Left ventricle myocardium inferior (tissue), 1 donor: ENCODE measurements at places on chromosomes 2 and 18. TPM values are rescaled to one million over a fixed set of nuclear protein-coding genes. Genes with fewer than 3 reads are reported as not detected.

- no peaks in the 10 kb centered on the region for H3K36me3 ChIP-seq
- H3K4me1 ChIP-seq = peaks cover 23% of the 10 kb centered on the region
- H3K4me3 ChIP-seq = no peak overlapping the region
- no peak for DNase-seq
Measured at GRCh38 chr2:69692424-69692823, 48.9 kb upstream of the AAK1 start.

DNA sequence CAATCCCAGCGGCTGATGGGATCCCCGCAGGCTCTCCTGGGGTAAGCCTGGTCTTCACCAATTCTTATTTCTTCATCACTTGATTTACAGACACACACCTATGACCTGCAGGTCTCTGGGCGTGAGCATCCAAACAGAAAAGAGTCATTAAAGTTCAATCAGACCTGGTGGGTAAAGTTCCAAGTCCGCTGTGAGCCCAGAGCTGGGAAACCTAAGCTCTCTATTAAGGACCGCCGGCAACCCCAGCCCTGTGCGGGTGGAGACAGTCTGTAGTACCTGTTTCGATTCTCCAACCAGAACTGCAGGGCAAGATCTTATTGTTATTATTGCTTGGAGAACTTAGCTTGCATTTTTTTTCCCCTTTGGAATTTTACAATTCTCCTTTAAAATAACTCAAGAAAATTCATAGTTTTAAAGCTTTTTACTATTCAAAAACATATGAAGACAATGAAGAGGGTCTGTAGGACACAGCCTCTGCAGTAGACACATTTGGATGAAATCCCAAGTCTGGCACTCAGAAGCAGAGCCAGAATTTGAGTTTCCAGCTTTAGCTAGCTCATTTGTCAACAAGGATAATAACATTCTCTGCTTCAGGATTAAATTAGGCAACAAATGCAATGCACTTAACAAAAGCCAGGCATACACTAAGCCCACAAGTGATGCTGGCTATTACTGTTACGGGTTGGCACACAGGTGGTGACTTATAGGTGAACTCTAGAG is 376.4 kb downstream of the INSIG2 start:
- H3K27me3 ChIP-seq = peaks cover 33% of the 10 kb centered on the region
- H3K4me3 ChIP-seq = no peak overlapping the region
- H3K4me1 ChIP-seq = no peaks in the 10 kb centered on the region
- no peak for DNase-seq
- H3K36me3 ChIP-seq = no peaks in the 10 kb centered on the region
- no peak overlapping the region for H3K27ac ChIP-seq

DNA sequence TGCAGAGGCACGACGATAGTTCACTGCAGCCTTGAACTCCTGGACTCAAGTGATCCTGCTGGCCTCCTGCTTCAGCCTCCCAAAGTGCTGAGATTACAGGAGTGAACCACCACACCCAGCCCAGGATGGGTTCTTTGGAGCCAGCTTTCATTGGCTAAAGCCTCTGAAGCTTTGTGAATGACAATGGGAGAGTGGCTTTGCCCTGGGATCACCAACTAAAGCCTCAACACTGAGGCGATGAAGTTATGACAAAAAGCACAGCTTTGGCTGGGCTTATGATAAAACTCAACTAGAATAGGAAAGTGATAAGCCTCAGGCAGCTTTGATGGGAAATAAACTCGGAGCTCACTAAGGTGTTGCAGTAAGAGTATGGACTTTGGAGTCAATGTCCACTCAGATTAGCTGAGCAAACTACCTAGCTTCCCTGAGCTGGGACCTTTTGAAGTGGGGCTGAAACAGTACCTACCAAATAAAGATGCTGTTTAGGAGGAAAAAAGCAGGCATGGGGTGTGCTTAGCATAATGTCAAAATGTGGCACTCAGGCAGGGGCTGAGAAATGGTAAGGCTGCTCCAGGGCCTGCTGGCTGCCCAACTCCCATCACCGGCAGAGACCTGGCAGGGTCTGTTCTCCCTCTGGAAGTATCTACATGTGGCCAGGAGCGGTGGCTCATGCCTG is 4.3 kb downstream of the TMEM127 start:
- H3K36me3 ChIP-seq = peaks cover 32% of the 10 kb centered on the region
- no peak for DNase-seq
- H3K27me3 ChIP-seq = no peaks in the 10 kb centered on the region
- peak overlapping the region; percentile 96 for H3K27ac ChIP-seq
- peak overlapping the region; percentile 53 for H3K4me3 ChIP-seq
- peaks cover 97% of the 10 kb centered on the region for H3K4me1 ChIP-seq

DNA sequence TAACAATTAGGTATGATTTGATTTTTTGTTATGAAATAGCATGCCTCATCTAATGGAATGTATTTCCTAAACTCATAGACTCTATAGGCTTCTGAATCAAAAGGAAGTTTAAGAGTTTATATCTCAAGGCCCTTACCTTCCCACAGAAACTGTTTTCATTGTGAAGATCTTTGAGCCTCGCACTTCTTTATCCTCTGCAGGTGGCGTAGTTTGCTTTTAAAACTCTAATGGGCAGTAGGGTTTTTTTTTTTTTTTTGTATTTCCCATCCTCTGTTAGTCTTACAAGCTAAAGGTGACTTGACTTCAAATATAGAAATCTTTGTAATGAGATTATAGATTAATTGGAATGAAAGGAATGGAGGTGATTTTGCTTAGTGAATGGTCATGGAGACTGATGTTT is 28.3 kb downstream of the DYNC2LI1 start:
- H3K4me3 ChIP-seq = no peak overlapping the region
- H3K36me3 ChIP-seq = peaks cover 44% of the 10 kb centered on the region
- no peak overlapping the region for H3K27ac ChIP-seq
- DNase-seq = no peak
- H3K4me1 ChIP-seq = no peaks in the 10 kb centered on the region

DNA sequence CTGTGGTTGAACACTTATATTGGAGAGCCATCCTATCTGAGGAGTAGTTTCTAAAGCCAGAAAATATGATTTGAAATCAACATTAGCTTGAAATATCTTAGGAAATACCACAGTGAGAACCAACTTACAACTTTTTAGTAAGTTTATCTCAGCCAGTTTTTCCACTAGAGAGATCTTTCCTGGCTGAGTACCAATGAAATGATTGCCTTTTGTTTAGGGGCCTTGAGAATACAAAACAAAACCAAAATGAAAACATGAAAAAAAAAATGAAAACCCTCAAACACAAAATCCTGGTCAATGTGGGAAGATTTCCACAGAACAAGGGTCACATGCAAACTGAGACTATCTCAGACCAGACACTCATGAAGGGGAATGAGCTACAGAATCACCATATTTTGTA is 429.0 kb downstream of the SETBP1 start:
- H3K4me1 ChIP-seq = peaks cover 7% of the 10 kb centered on the region
- no peak overlapping the region for H3K4me3 ChIP-seq
- H3K27ac ChIP-seq = peak overlapping the region; percentile 62
- H3K36me3 ChIP-seq = no peaks in the 10 kb centered on the region
- DNase-seq = no peak

DNA sequence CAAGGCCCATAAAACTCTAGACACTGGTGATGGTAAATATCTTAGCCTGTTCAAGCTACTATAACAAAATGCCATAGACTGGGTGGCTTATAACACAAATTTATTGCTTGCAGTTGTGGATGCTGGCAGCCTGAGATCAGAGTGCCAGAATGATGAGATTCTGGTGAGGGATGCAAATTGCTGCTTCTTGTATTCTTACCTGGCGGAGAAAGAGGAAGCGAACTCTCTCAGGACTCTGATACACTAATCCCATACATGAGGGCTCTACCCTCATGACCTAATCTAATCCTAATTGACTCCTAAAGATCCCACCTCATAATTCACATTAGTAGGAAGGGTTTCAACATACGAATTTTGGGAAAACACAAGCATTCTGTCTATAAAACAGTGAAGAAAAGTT is 4.6 kb upstream of the IER3IP1 start:
- DNase-seq = no peak
- no peak overlapping the region for H3K4me3 ChIP-seq
- peaks cover 8% of the 10 kb centered on the region for H3K4me1 ChIP-seq
- H3K27me3 ChIP-seq = no peaks in the 10 kb centered on the region
- no peak overlapping the region for H3K27ac ChIP-seq

DNA sequence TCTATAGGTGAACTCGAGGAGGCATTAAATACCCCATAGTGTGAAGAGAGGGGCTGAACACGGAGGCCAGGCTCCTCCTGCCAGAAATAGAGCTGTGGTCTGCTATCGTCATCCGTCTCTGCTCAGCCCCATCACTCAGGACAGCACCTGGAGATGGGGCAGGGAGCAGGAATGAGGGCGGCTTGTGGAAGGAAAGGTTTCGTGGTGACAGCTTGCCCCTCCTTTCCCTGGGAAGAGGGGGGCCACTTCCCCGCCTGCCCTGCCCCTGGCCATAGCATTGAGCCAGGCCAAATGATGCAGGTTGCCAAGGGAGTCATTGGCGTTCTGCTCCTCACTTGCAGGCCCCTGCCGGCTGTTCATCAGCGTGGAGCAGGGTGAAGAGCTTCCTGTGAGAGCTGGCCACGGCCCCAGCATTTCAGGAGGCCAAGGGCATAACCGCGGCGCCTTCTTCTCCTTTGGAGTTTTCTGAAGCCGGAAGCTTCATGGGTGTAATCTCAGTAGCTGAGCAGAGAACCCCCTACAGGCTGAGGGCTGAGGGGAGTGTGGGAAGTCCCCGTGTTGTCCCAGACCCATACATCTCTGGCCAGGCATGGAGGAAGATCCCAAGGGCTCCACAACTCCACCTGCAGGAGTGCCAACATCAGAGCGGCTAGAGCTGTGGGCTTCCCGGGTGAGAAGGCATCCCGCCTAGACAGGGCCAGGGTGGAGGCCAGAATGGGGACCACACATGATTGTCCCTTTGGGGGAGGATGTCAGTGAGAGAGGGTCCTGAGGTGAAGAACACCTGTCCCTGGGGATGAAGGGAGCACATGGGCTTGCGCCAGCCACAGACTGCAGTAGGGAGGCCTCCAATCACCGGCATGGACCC is 112.5 kb upstream of the GLI2 start:
- no peak for DNase-seq
- no peak overlapping the region for H3K27ac ChIP-seq
- no peak overlapping the region for H3K4me3 ChIP-seq
- peaks cover 15% of the 10 kb centered on the region for H3K27me3 ChIP-seq

DNA sequence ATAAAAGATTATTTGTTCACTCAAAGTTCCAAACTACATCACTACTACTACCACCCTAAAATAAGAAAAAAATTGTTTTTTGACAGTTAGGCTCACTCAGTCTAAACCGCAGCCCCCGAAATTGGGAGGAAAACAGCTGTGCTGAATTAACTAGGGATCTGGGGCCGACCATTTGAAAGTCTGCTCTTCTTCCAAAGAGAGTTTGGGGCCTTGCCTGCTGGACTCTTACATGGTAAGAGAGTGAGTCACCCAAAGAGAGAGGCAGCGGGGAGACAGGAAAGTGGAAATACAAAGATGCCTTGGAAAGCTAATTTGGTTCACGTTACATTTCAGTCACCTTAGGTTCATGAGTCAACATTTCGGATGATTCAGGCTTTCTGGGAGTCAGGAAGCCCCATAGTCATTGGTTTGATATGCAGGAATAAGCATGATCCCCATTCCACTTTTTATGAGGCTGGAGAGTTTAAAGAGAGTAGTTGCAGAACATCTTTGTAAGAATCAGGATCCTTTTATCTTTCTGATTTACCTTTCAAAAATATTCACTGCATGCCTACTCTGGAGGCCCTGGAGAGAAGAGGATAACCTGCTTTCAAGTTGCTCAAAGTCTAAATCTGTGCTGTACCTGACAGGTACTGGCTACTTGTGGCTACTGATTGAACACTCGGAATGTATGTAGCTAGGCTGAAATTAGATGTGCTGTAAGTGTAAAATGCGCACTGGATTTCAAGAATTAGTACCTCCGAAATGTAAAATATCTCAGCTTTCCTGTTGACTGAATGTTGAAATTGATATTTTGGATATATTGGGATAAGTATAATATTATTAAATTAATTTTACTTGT is 995 bp upstream of the RTN4 start:
- no peaks in the 10 kb centered on the region for H3K27me3 ChIP-seq
- H3K36me3 ChIP-seq = no peaks in the 10 kb centered on the region
- DNase-seq = peak; percentile 24
- peak overlapping the region; percentile 97 for H3K27ac ChIP-seq

- no peak overlapping the region for H3K4me3 ChIP-seq
- peaks cover 10% of the 10 kb centered on the region for H3K27me3 ChIP-seq
- H3K4me1 ChIP-seq = no peaks in the 10 kb centered on the region
- no peaks in the 10 kb centered on the region for H3K36me3 ChIP-seq
- no peak overlapping the region for H3K27ac ChIP-seq
Measured at GRCh38 chr2:23688486-23689130, 238.3 kb downstream of the ATAD2B start.

GRCh38 chr2:44553456-44553855 is 191.7 kb downstream of the CAMKMT start:
- no peaks in the 10 kb centered on the region for H3K4me1 ChIP-seq
- H3K36me3 ChIP-seq = no peaks in the 10 kb centered on the region
- no peak overlapping the region for H3K4me3 ChIP-seq
- no peak overlapping the region for H3K27ac ChIP-seq
- DNase-seq = no peak

The ZNF892 gene
- total RNA-seq = 4.0 TPM

The GKN2 gene
- total RNA-seq = not detected

The PPP1R1C gene
- total RNA-seq = 33.1 TPM

The CCDC150 gene
- total RNA-seq = 0.66 TPM

The FAM161A gene
- total RNA-seq = 1.2 TPM

The ROCK2 gene
- 30.2 TPM for total RNA-seq

The GLB1L gene
- 1.7 TPM for total RNA-seq

The KLHL41 gene
- 163 TPM for total RNA-seq

The MAP3K19 gene
- total RNA-seq = not detected
